DND-41 (cell line): ENCODE measurements at places on chromosomes 12 and 14.
A peak's percentile ranks its signal among the peaks of the same experiment; 100 is the strongest.

- DNase-seq, result no peak
Measured at GRCh38 chr12:111155521-111155920, 213.4 kb downstream of the PHETA1 start.

- no peak for DNase-seq
Measured at GRCh38 chr12:80877721-80878265, 59.9 kb downstream of the LIN7A start.

- peak; percentile 57 for DNase-seq
Measured at GRCh38 chr12:53221203-53222080, 10.6 kb downstream of the RARG start.

DNA sequence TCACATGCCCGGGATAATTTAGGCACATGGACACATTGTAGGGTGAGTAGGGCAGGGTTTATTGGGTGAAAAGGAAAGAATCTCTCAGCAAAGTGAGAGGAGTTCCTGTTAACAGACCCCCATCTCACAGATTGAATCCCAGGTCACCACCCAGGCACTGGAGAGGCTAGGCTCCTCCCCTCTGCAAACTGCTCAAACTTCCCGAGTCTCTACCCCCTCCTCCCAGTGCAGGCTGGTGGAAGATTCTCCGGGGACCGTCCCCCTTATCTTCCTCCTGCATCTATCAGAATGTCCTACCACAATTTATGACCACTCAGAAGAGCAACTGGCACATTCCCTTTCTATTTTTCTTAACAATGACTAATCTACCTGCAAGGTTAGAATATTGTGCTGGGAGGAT is 126.0 kb downstream of the NTF3 start:
- DNase-seq, result no peak

DNA sequence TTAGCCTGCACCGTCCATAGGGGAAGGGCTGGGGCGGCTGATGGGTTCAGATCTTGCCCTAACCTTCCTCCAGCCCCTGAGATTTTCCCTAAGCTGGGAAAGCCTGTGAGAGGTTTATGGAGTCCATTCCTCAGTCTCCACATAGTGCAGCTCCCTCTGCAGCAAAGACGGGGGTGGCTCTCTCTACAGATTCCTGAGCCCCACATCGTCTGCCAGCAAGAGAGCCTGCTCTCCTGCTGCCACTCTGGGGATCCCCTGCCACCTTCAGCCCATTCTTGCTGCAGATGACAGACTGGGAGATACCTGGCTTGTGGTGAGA is 3.1 kb downstream of the SMIM41 start:
- DNase-seq, result no peak

GRCh38 chr12:104710940-104711689 is 247.0 kb downstream of the SLC41A2 start:
- DNase-seq, result no peak

- no peak for DNase-seq
Measured at GRCh38 chr12:96534339-96534738, 45.0 kb downstream of the CFAP54 start.

DNA sequence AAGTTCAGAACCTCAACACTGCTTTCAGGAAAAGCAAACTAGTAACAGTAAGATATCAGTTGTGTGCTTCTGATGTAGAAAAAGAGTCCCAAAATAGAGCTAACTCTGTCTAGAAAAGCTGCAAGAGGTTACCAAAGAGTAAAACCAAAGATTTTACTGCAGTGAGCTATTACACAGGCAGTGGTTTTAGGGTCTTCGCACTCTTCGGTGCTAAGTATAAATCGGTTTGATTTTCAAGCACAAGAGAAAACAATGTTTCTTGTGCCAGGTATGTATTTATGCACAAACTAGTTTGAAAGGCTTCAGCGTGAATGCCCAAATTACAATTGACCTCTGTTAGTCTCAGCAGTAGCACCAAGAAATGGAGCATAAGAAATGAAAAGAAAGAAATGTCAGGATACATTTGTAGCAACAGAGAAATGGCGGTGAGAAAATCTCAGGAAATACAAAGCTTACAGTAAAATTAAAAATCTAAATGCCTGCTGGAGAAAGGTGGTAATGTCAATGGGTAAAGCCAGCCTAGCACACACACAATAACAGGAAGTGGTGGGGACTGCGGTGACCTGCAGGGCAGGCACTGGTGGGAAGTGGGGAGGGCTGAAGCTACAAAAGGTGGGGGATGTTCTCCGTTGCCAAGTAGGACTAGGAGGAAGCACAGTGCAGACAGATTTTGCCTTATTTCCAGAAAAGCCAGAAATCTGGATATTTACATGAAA is 18.0 kb upstream of the DYRK2 start:
- peak; percentile 95 for DNase-seq

DNA sequence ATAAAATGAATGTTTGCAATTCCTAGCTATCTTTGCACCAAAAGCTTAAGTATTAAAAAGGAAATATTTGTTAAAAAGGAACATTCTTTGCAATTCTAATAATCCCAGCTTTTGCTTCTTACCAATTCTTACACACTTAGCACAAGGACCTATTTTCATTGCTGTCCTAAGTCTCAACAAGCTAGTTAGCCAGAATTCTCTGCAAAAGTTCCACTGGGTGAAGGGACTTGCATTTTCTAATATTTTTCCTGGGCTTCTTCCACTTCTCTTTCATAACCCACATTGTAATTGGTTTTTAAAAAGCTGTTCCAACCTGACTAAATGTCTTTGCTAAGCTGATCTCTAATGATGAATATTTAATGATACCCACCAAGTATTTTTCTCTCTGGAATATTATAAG is 307.7 kb upstream of the DIO2 start:
- no peak for DNase-seq

- DNase-seq, result no peak
Measured at GRCh38 chr14:95502381-95502950, 14.0 kb downstream of the SYNE3 start.

GRCh38 chr14:23101986-23102625 is 2.7 kb downstream of the CIROP start:
- no peak for DNase-seq

DNA sequence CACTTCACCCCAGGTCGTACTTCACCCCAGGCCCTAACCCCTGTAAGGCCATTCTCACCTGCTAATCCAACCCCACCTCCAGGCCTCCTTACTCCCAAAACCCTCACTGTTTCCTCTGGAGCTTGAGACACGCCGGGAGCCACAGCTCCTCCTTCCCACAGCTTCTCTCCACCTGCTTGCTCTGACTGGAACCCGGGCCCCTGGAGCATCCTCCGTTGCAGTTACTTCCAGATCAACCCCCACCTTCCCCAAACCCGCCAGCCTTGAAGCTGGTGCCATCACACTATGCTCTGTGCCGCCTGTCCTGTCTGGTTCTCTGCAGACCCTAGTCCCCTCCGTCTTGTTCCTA is 34.6 kb upstream of the PPP2R5C start:
- no peak for DNase-seq

DNA sequence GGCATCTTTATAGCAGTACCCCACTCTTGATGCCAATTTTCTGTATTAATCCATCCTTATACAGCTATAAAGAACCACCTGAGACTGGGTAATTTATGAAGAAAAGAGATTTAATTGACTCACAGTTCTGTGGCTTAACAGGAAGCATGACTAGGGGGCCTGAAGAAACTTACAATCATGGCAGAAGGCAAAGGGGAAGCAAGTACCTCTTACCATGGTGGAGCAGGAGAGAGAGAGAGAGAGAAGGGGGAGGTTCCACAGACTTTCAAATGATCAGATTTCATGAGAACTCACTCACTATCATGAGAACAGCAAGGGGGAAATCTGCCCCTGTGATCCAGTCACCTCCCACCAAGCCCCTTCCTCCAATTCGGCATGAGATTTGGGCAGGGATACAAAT is 84.4 kb downstream of the SLC24A4 start:
- no peak for DNase-seq

DNA sequence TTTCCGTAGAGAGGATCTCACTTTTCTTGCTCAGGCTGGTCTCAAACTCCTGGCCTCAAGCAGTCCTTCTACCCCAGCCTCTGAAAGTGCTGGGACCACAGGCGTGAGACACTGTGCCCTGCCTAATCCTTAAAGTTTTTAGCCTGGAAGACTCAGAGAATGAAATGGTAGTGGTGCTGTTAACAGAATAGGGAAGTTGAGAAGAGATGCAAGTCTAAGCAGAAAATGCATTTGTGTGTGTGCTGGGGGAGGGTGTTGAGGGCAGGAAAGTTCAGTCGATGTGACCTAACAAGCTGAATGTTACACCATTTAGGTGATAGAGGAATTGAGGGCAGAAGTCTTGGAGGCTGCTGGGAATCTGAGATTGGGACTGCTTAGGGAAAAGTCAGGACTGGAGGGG is 6.9 kb upstream of the TUBA1A start:
- no peak for DNase-seq

DNA sequence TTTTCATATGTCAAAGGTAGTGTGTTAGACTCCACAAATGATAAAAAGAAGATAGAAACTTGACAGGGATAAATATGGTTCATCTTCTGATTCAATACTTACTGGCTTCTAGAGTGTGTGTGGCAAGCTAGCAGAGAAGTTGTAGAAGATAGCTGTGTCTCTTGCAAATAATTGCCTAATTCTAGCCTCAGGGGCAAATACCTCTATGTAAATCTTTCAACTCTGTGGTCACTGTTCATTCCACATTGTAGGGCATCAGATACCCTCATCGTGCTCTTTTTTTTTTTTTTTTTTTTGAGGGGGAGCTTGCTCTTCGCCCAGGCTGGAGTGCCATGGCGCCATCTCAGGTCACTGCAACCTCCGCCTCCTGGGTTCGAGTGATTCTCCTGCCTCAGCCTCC is 1.7 kb downstream of the OLR1 start:
- DNase-seq, result no peak

DNA sequence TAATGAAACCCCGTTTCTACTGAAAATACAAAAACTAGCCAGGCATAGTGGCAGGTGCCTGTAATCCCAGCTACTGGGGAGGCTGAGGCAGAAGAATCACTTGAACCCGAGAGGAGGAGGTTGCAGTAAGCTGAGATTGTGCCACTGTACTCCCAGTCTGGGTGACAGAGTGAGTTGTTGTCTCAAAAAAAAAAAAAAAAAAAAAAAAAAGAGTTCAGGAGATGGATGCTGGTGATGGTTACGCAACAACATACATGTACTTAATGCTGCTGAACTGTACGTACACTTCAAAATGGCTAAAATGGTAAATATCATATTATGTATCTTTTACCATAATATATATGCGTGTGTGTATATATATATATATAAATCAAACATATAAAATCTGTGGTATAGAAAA is 29.0 kb downstream of the ACTN1 start:
- DNase-seq, result no peak

- peak; percentile 28 for DNase-seq
Measured at GRCh38 chr12:116642683-116643082, 83.5 kb downstream of the MAP1LC3B2 start.

GRCh38 chr14:99633918-99634317 is 11.0 kb upstream of the HHIPL1 start:
- DNase-seq, result no peak
